ENCODE measurements at places on chromosomes 2 and 18. TPM values are rescaled to one million over a fixed set of nuclear protein-coding genes. Genes with fewer than 3 reads are reported as not detected.

DNA sequence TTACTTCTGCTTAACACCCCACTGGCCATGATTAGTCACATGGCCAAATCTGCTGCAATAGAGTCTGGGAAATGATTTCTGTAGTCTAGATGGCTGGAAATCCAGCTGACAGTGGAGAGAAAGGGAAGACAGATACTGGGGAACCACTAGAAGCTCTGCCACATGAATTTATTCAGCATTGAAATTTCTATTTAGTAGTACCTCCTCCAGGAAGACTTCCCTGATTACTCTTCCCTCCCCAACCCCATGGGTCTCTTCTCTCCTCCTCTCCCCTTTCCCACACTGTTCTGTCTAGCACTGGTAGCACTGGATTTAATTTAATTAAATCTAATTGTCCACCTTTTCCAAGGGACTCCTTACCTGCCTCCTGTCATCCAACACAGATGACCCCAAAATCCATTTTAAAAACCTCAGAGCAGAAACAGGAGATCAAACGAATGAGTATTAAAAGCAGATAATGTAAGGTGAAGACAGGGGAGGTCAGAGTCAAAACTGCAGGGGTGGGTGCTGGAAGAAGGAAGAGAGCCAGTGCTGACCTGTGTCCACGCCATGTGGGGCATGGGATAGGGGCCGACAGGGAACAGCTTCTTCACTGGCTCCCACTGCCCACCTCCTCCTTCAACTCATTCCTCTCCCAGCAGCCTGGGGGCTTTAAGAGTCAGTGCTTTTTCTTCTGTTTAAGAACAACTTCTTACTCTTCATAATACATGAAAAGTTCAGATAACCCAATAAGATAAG lies 169.2 kb upstream of the HS6ST1 start:
- no peak for DNase-seq

DNA sequence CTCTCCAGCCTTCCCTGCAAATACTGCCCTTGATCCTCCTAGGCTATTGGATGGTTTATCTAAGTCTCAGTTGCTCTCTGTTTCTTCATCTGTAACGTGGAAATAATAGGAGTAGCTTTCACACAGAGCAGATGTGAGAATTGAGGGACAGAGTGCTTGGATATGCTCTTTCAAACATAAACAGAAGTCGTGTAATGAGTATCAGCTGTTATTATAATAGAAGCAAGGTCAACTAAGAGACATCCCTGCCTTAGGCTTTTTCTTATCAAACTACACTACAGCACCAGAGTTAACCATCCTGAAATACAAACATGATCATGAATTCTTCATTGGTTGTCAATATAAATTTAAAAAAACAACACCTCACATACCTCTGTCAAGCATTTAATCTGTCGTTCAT lies 138.2 kb downstream of the DOK6 start:
- DNase-seq = no peak

SPP2 gene
- total RNA-seq = not detected

DNAJC5G gene
- 1.0 TPM for total RNA-seq

- no peak for DNase-seq
These were observed 72.5 kb downstream of the DGKD start for GRCh38 chr2:233426619-233427342.

DNA sequence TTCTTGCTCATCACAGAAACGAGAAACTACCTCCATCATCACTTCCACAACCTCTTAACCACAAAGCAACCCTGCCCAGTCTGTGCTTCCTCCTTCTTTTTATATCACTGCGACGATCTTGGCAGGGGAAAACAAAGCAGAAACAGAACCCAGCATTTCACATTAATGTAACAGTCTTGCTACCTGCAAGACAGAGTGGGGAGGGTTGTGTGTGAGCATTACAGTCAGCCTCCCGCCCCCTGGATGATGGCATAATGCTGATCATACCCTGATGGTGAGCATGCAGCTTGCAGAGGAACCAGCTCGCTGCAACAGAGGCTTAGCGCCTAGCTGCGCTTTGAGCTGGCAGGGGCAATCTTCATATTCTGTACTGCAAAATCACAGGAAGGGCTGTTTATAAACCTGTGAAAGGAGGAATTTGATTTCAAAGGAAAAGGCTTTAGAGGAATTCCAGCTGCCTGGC lies 376.1 kb downstream of the IRS1 start:
- DNase-seq = peak; percentile 59

SIX3 gene
- not detected for total RNA-seq

DNA sequence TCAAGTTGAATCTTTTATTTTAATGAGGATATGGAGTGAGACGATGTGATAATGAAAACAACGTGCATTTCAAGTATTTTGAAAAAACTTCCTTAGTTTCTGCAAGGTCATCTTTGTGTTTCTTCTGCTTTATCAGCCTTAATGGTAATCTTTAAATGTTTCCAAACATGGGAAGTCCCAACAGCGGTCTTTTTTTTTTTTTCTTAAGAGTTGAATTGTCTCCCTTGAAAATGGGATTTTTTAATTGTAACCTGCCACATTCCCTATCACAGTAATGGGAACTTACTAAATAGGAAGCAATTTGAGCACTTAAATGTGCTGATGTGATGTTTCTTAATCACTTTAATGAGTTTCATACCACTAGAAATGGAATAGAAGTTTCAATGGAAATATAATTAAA lies 45.8 kb downstream of the ATIC start:
- DNase-seq = no peak

AAMP gene
- total RNA-seq = 43.3 TPM

MYO5B gene
- total RNA-seq = 1.2 TPM

GRCh38 chr2:234420408-234420807 lies 76.5 kb downstream of the ARL4C start:
- no peak for DNase-seq
